ENCODE measurements at places on chromosomes 11 and 22.

DNA sequence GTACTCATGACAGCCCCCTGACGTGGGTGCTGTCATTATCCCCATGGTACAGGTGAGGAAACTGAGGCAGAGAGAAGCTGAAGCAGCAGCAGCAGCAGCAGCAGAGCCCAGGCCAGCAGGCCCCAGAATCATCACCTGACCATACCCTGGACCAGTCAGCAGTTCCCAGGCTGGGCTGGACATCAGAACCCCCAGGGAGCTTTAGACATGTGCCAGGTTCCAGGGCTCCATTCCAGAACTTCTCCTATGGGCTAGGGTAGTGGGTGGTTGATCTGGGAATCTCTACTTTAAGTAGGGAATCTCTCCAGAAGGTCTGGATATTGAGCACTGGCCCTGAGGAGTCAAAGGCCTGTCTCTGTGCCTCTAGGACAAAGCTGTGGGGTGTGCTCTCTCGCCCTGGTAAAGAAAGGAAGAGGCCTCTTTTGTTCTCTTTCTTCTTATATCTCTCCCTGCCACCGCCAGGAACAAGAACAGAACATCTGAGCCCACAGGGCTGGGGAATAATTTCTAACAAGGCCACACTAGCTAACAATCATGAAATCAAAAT lies 26.6 kb downstream of the MAFF start:
- no peak for DNase-seq

GRCh38 chr11:36953976-36954375 lies 355.9 kb upstream of the RAG2 start:
- DNase-seq, result no peak

- peak; percentile 82 for DNase-seq
Measured at GRCh38 chr11:2837096-2837601, 48.4 kb downstream of the CDKN1C start.

GRCh38 chr22:28148816-28149465 lies 229.9 kb upstream of the PITPNB start:
- DNase-seq, result no peak

DNA sequence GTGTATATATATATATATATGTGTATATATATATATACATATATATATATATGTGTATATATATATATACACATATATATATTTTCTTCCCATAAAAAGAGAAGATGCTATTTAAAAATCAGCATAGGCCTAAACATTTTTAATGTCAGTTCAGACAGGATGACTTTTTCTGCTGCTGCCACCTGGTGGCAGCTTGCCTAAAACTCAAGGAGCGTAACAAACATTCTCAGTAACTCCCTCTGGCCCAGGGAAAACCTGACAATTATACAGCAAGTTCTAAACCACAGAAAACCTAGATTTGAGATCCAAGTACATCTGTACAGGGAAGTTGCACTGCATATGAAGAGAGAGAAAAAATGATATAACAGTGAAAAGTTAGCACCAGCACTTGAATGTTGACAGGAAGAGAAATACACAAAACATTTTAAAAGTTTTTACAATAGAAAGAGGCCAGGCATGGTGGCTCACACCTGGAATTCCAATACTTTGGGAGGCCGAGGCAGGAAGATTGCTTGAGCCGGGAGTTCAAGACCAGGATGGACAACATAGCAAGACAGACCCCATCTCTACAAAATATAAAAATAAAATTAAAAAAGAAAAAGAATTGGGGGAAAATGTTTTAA lies 16.6 kb downstream of the OR8A1 start:
- DNase-seq, result peak; percentile 55

DNA sequence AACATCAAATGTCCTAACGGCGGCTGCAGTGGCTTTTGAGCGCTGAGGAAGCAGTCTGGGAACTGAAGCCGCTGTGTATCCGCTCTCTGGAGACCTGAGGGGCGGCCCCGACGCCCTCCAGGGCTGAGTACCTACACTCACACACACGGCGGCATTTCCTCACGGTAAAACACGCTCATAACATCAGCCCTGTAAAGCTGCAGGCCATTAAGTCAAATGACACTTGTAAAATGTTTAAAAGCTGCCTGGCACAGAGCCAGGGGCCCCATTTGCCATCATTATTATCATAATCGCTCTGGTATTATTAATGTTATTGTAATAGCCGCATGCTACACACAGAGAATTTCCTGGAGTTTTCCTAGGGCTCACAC lies 5.1 kb downstream of the CARS1 start:
- no peak for DNase-seq

- no peak for DNase-seq
Measured at GRCh38 chr11:126334659-126335462, 20.6 kb upstream of the ST3GAL4 start.

DNA sequence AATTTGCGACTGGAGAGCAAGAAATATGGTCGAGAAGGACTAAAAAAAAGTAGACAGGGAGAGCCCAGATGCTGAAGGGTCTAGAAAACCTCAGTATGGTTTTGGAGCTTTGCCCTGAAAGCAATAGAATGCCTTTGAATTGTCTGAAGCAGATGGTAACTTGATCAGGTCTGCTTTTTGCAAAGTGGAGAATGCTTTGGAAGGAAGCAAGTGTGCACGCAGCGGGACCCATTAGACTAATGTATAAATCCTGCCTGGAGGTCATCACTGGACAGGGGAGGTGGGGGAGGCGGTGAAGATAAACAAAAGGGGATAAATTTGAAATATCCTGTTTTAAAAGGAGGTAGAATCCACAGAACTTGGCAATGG lies 757 bp upstream of the HINFP start:
- DNase-seq, result no peak

DNA sequence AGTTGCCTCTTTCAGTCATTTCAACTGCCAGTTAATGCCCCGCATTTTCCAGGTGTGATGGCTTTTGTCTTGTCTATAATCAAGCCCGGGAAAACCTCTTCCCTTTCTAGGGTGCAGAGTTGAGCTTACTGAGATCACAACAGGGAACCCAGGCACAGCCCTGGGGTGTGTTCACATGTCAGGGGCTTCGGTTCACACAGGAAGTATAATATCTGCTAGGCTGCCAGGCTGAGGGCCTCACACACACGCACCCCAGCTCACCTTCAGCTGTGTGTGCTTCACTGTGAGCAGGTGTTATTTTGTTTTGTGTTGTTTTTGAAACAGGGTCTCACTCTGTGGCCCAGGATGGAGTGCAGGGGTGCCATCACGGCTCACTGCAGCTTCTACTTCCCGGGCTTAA lies 9.7 kb upstream of the SOX10 start:
- no peak for DNase-seq
